ENCODE measurements at places on chromosomes 3 and 15.

GRCh38 chr3:46989146-46989810 is 9.8 kb downstream of the NBEAL2 start:
- DNase-seq: no peak

- no peak for DNase-seq
Observed at GRCh38 chr3:41900265-41900664, 61.6 kb downstream of the ULK4 start.

GRCh38 chr15:77019521-77020331 is 24.8 kb downstream of the PSTPIP1 start:
- DNase-seq: no peak

GRCh38 chr3:141313093-141313683 is 55.1 kb upstream of the ZBTB38 start:
- no peak for DNase-seq

DNA sequence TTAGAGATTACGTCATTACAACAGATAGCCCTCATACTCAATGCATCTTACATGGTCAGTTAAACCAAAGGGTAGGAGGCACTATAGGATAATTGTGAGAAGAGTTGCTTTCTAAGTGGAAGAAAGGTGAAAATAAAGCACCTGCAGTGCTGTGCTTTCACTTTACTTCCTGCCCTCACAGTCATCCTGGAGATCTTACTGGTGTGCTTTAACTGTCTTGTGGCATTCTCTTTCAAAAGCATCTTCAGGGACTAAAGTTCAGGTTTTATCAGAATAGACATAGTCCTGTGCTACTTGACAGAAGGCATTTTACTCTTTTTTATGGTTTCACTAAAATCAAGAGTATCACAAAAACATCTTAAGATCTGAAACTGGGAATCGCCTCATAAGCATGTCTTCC is 286.6 kb downstream of the ZBTB20 start:
- no peak for DNase-seq

- DNase-seq: no peak
Observed at GRCh38 chr3:143222505-143222904, 102.9 kb downstream of the CHST2 start.

DNA sequence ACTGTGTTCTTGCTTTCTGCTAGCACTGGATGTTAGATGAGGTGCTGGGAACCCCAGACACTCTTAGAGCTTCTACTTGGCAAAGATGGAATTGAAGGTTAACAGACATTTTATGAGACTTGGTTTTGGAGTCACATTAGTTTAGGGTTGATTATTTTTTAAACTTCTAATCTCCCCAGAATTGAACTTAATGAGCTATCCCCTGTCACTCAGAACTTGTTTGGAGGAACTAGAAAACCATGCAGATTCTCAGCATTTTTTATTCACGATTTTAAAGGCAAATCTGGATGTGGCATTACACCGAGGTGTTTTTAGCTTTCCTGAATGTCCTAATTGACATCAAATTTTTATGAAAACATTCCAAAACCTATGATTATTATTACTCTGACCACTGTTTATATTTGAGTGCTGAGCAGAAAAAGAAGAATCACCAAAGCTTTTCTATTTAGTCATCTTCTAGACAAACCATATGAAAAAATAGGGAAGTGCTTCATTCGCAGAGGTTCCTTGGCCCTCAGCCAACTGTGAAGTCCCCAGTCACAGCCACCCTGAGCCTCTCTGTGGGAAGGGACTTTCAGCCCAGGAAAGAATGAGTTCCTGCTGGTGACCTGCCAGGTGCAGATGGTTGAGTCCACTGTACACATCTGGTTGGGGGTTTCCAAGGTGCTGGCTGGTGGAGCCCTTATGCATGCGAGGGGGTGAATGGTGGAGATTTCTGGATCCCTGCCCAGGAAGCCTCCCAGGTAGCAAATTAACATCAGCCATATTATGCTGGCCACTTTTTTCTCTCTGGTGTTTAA is 196.0 kb upstream of the TOPAZ1 start:
- no peak for DNase-seq

DNA sequence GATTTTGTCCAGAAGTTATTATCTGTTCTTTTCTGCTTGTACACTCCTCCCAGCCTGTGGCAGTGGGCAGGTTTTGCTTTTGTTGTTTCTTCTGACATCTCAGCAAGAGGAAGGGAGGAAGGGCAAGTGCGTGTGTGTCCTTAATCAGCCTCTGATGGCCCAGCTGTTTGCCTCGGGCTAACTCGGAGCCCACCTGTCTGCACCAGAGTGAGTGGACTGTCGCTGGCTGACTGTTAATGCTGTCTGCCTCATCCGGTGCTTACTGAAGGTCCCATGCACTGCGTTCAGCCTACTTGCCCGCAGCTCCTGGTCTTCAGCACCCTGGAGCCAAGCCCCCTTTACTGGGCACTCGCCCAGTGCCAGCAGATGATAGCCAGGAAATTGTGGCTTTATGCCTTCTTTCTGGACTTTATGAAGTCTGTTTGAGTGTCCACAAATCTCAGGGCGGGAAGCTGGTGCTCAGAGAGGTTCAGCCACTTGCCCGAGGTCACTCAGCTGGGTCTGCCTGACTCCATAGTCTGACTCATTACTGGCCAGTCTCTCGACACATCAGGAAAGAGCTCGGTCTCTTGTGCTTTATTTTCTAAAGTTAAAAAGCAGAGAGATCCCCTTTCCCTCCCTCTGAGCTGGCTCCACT is 89.5 kb downstream of the CHRNA7 start:
- DNase-seq: no peak

GRCh38 chr3:30855400-30856292 is 38.8 kb downstream of the GADL1 start:
- no peak for DNase-seq

DNA sequence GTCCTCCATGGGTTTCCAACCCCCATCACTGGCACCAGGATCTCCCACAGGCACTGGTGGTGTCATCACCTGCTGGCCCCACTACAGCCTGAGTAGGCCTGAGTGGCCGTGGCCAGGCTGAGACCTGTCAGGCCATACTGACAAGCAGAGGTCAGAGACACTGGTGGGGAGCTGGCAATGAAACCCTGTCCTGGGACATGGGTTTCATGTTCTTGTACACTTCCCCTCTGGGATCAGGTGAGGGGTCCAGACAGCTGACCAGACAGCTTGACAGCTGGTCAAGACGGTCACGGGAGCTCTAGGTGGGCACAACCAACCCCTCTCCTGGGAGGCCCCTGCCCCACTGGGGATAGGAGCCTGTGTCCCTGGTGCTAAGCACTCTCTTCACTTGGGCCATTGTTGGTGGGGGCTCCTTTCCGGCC is 13.1 kb downstream of the ZBTB47 start:
- no peak for DNase-seq

DNA sequence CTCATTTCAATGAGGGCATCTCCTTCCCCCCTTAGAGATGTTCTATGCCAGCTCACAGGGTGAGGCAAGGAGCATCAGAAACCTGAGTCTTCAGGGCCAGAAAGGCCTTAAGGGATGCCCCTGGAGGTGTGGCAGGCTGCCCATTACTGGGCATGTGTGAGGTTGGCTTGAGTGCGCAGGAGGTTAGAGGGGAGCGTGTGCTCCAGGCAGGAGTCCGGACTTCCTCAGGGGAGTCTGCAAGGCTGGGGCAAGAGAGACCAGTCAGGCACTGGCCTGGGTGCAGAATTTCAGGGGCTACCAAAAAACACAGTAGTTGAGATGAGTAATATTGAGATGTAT is 1.9 kb downstream of the LOXL1 start:
- DNase-seq: no peak

GRCh38 chr15:42954291-42954690 is 33.7 kb upstream of the TTBK2 start:
- DNase-seq: no peak

DNA sequence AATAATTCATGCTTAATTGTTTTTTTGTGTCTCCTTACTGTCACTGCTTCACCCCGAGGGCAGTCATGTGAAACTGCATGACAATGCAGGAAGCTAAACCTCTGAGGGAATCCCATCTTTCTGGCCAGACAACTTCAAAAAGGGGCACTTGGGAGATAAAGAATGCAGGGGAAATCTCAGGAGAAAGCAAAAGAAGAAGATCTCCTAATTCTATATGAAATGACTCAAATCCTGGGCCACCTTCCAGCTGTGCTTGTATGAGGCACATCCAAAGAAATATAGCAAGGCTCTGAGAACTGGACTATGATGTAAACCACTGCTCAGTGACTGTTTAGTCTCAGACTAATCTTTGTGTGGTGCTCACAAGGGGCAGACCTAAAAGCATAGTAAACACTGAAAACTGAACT is 22.6 kb upstream of the UMPS start:
- DNase-seq: no peak

DNA sequence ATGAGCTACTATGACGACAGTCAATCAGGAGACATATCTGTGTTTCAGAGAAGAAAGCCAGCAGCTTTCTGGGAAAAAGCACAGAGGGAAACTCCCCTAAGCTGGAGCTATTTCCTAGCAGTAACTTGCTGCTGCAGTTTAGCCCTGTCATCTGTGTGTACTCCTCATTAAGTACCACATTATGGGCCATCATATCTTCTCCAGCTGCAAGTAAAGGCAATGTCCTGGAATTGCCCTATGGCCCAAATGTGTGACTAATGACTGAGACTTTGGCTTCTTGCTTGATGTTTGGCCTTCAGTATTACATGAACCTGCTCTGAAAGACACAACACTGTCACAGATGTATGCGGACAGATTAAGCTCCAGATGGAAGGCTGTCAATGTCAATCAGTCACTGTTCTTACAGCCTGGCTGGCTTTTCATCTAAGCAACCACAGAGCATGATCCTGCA is 190.8 kb downstream of the FHIT start:
- no peak for DNase-seq

- no peak for DNase-seq
Observed at GRCh38 chr15:43991206-43991605, 164.4 kb downstream of the WDR76 start.

- no peak for DNase-seq
Observed at GRCh38 chr3:102237838-102238237, 197.0 kb upstream of the ZPLD1 start.

DNA sequence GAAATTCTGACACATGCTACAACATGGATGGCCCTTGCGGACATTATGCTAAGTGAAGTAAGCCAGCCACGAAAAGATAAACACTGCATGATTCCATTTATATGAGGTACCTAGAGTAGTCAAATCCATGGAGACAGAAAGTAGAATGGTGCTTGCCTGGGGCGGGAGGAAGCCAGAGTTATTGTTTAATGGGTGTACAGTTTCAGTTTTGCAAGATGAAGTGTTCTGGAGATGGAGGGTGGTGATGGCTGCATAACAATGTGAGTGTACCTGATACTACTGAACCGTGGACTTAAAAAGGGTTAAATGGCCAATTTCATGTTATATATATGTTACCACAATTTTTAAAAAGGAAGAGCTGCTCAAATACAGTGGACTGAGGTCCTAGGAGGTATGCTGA is 66.9 kb downstream of the SEMA5B start:
- DNase-seq: no peak

GRCh38 chr15:57285386-57285785 is 90.9 kb upstream of the CGNL1 start:
- no peak for DNase-seq

DNA sequence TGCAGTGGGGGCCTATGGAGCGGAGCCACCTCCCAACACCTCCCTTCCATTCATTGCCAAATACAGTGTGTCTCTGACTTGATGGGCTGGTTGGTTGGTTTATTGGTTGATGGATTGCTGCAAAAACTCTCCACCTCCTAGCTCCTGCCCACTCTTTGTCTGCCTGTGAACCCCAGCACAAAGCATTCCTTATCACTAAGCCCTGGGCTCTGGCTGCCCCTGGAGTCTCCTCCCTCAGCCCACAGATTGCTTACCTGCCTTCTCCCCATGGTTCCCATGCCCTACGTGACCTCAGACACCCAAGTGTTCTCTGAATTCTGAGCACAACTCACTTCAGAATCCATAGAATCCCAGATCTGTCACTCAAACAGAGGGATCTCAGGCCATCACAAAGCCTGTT is 139.1 kb upstream of the TPM1 start:
- DNase-seq: no peak

DNA sequence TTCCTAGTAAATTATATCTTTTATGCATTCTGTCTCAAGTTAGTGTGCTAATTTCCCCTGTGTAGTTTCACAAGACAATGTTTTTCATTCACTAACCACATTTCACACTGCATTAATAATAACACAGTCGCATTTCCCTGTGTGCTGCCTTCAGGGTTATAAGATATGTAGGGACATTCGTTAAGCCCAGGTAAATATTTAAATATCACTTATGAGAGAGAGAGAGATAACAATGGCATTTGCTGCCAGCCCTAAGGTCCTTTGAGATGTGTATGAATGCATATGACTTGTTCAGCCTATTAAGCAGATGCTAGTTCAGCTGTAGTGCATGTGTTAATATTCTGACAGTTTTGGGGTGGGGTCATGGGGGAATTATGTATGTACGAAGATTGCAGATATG is 876.7 kb downstream of the NAALADL2 start:
- DNase-seq: no peak

- DNase-seq: no peak
Observed at GRCh38 chr3:15958692-15959433, 161.1 kb upstream of the ANKRD28 start.

- no peak for DNase-seq
Observed at GRCh38 chr3:72604328-72604727, 243.9 kb downstream of the SHQ1 start.

- no peak for DNase-seq
Observed at GRCh38 chr3:141228395-141228794, 3.2 kb upstream of the PXYLP1 start.

- DNase-seq: no peak
Observed at GRCh38 chr3:185796431-185797107, 28.3 kb downstream of the IGF2BP2 start.

- DNase-seq: no peak
Observed at GRCh38 chr3:3560591-3561311, 238.5 kb upstream of the LRRN1 start.

DNA sequence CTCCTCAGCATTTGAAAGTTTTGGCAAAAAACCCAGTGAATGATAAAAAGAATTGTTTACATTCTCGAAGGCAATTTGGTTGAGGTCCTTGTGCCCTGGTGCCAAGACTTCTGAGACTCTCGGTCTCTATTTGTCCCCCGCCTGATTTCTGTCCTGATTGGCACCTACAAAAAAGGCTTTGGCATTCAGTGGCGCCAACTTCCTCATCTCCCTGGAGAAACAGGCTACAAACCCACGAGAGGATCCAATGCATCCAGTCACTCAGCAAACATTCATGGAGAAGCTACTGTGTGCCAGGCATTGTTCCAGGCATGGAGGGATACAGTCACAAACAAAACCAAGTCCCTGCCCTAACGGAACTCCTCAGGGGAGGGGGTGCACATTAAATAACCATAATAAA is 42.7 kb downstream of the HES1 start:
- DNase-seq: no peak

Measured in T-helper 9 cell (primary cell).